Parietal lobe (tissue), 2 donors: ENCODE measurements at places on chromosomes 13 and 19. TPM values are rescaled to one million over a fixed set of nuclear protein-coding genes. Genes with fewer than 3 reads are reported as not detected.

ZNF836 gene
- 48.2 TPM for total RNA-seq

SYNE4 gene
- total RNA-seq = 0.63 TPM

CEACAM1 gene
- total RNA-seq = not detected

PLPPR3 gene
- 98.3 TPM for total RNA-seq

STOML3 gene
- total RNA-seq = not detected

PSG11 gene
- not detected for total RNA-seq

OVOL3 gene
- total RNA-seq = not detected

PCDH20 gene
- 5.3 TPM for total RNA-seq

MADCAM1 gene
- total RNA-seq = 0.63 TPM

RNF113B gene
- total RNA-seq = not detected

CD33 gene
- total RNA-seq = 0.63 TPM

CRTC1 gene
- 17.2 TPM for total RNA-seq

SMIM24 gene
- total RNA-seq = not detected

OPA3 gene
- total RNA-seq = 2.2 TPM
